ENCODE measurements at places on chromosomes 13 and 19.
A peak's percentile ranks its signal among the peaks of the same experiment; 100 is the strongest.

DNA sequence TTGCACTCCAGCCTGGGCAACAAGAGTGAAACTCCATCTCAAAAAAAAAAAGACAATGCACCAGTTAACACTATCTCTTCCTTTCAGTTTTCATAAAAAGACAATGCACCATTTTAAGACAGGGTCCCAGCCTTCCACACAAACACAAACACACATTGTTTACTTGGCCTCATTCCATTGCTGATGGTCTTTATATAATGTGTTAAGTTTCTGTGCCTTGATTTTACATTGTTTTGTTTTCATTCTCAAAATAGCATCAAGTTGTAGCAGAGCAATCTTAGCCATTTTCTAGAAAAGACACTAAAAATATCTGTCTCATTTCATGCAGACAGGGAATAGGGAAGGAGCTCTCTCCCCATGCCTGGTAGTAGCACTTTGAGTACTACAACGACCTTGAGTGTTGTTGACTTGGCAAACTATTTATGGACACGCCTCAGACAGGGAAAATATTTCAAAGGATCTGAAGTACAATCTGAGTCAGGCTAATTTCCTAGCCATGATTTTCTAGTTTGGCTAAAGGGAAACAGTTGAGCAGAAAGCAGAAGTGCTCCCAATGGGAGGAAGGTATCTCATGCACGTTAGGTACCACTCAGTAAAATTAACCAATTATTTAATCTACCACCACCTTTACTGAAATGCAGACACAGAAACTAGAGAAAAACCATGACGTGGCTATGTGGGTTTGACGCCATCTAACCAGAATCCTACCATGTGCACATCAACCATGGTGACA, 120.6 kb downstream of the ABCC4 start:
- no peak for DNase-seq

DNA sequence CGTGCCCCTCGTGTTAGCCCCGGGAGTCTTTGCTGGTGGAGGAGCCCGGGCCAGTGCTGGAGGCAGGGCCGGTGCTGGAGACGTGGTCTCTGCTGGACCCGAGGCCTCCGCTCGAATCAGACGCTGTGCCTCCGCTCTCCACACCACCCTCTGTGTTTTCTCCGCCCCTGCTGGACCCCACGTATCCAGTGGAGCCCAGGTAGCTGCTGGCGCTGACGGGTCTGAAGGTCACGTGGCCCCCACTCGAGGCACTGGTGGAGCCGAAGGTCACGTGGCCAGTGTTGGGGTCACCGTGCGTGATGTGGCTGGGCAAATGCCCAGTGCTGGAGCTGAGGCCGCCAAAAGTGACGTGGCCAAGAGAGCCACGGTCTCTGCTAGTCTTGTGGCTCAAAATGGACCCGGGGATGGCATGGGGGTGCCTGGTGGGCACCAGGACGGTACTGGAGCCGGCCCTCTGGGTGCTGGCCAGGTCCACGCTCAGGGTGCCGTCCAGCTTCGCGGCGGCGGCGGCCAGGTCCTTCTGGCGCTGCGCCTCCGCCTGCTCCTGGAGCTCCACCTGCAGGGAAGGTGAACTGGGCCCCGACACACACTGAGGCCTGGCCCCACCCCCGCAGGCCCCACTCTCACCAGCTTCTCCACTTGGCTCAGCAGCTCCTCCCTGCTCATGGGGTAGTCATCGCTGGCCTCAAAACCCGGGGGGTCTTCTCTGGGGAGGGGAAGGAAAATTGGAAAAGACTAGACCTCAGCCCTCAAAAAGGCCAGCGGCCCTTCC, 27.3 kb downstream of the ZNF114 start:
- DNase-seq, result no peak

GRCh38 chr19:16559780-16560276, 12.4 kb downstream of the SLC35E1 start:
- peak; percentile 18 for DNase-seq

GRCh38 chr19:3670796-3671679, 29.2 kb downstream of the PIP5K1C start:
- DNase-seq, result peak; percentile 89

GRCh38 chr13:110578363-110578762, 16.8 kb upstream of the RAB20 start:
- DNase-seq, result no peak

DNA sequence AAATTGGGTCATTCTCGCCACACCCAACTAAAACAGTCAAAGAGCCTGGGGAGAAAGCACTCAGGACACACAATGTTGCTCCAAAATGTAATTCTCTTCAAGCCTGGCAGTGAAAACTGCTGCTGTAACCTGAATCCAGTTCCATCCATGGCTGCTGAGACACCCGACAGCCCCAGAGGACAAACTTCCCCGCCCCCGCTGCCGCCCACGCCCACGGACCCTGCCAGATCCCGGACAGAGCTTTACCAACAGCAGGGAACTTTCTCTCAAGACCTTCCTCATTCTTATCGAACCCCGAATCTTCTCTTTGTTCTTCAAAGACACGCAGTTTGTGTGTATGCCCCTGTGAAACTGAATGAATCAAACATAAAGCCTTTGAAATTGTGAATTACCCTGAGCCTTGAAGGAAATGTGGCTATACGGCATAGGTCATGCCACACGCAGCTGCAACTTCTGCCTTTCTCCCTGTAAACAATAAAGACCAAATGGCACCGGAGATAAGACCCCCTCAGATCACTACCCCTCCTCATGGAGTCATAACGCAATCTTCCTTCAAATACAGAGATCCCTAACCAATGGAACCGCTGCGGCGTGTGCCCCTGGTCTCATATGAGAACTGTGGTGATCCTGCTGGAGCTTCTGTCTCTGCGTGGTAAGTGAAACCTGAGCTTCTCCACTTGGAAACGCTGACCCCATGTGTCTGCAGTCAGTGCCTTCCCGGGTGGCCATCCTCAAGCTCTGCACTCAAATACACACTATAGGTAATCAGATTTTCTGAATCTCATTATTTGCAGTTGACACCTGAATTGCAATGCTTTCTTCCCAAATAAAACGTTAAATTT, 4.8 kb upstream of the LAMP1 start:
- DNase-seq, result no peak

- peak; percentile 57 for DNase-seq
Measured at GRCh38 chr19:13401388-13401787, 104.9 kb downstream of the CACNA1A start.

- no peak for DNase-seq
Measured at GRCh38 chr13:94974015-94974951, 261.9 kb upstream of the SOX21 start.

GRCh38 chr13:23799945-23800344, 89.3 kb downstream of the MIPEP start:
- DNase-seq, result no peak

DNA sequence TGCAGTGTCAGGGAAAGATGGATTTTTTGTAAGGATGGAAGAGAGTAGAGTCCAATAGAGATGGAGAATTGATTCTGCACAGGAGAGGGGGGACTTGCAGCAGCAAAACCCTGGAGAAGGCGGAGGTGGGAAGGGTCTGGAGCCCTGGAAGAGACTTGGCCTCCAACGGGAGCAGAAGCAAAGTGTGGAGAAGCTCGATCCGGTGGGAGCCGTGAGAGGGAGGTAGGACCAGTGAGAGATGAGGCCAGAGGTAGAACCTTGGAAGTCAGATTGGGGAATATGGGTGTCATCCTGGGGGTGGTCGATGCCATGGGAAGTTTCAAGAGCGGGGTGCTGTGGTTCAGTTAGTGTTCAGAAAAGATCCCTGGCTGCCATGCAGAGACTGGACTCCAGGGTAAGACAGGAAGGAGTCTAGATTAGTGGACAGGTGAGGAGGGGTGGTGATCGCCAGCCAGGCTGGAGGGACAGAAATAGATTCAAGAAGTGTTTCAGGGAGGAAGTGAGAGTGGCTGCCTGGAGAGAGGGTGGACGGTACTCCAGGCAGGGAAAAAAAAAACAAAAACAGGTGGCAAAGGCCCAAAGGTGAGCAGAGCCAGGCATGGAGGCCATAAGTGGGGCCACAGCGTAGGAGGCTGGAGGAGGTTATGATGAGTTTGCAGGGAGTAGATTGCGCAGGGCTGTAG, 2.6 kb downstream of the PPP5C start:
- no peak for DNase-seq

- DNase-seq, result no peak
Measured at GRCh38 chr19:14162871-14163297, 26.5 kb upstream of the ASF1B start.

GRCh38 chr19:50181121-50181520, 18.0 kb upstream of the IZUMO2 start:
- DNase-seq, result no peak

DNA sequence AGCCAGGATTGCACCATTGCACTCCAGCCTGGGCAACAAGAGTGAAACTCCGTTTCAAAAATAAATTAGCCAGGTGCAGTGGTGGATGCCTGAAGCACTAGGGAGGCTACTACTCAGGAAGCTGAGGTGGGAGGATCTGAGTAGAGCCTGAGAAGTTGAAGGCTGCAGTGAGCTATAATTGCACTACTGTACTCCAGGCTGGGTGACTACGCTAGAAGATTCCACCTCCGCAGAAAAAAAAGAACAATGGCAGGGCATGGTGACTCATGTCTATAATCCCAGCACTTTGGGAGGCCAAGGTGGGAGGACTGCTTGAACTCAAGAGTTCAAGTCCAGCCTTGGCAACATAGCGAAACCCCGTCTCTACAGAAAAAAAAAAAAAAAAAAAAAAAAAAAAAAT, 20.5 kb downstream of the HAUS8 start:
- DNase-seq, result peak; percentile 16

- no peak for DNase-seq
Measured at GRCh38 chr19:42166316-42166715, 34.1 kb upstream of the POU2F2 start.

GRCh38 chr19:6034512-6034911, 56.6 kb upstream of the RANBP3 start:
- no peak for DNase-seq

DNA sequence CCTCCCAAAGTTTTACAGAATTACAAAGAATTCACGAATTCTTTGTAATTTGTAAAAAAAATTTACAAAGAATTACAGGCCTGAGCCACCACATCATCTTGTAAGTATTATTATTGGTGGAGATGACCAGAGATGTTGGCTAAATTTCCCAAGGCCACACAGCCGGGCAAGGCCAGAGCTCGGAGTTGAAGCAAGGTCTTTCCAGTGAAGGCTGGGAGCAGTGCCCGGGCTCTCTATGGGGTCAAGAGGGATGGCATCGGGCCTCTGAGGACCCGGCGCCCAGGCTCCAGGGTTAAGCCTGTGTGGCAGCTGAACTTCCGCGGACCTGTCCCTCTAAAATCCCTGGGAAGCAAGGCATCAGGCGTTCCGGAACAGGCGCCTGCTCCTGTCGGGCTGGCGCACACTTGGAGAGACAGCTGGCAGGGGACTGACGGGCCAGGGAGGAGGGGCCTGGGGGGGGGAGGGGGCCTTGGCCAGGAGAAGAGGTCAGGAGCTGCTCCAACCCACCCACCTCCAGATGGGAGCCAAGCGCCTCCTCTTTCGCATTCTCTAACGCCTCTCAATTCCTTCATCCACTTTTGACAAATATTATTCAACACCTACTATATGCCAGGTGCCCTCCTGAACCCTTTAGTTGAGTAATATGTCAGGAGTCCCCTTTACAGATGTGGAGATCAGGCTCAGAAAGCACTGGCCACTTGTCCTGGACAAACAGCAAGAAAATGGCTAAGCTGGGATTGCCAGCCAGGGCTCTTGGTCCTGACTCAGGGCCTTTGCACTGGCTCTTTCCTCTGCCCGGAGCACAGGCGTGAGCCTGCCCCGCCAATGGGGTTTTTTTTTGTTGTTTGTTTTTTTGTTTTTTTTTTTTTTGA, 36.8 kb upstream of the SEMA6B start:
- no peak for DNase-seq

- no peak for DNase-seq
Measured at GRCh38 chr19:1270854-1271527, 1.9 kb downstream of the CIRBP start.

- no peak for DNase-seq
Measured at GRCh38 chr13:104785952-104786351, 1719.7 kb upstream of the SLC10A2 start.

GRCh38 chr19:9834726-9835506, at the start of gene PIN1:
Gene PIN1 (plus strand): TSS chr19:9835318. CDS start chr19:9835345, 27 bp downstream.
- DNase-seq, result peak; percentile 98

DNA sequence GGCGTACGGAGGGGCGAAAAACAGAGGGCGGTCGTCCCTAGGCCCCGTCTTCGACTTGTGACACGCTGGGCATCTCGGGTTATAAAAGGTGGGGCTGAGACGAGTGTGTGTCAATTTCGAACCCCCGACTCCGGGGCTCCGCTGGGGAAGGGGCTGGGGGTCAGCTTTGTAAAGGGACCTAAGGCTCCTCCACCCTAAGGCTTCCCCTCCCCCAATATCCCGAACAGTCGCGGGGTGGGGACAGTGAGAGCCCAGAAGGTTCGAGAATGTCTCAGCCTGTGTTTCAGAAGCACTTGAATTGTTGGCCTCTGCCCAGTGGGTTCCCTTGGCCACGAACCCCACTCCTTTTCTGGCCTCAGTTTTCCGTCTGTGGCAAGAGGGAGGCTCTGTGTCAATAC, 450 bp downstream of the SELENOW start:
- no peak for DNase-seq

DNA sequence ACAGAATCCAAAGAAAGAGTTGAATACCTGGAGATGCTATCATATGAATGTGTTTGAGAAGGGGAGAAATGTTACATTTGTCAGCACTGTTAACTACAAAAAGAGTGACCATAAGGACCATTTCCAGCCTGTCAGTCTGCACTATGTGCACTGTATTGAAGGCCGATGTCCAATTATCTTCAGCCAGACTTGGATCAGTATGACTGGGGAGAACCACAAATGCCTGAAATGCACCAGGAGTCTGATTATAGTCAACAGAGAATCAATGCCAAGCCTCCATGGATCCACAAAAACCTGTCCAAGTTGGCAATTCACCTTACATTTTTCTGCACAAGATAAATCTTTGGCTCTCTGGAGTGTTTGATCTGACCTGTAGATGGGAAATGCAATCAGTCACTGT, 697.5 kb upstream of the SGCG start:
- no peak for DNase-seq

- DNase-seq, result no peak
Measured at GRCh38 chr13:28717170-28717569, 1.6 kb downstream of the SLC46A3 start.

DNA sequence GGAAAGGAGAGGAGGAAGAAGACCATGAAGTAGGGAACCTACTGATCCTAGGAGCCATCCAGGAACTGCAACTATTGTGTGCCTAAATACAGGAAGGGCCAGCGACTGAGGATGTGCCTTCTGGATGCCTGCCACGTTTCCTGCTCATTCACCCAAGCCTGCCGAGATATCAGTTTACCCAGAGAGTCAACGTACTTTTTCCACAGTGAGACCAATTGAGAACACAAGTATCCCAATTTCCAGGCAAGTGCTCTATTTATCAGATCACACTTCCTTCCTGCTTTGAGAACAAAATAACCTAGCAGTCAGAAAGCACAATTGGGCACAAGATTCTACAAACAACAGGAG, 122.4 kb downstream of the AKAP11 start:
- DNase-seq, result no peak

Measured in fibroblast of pulmonary artery (primary cell).